ENCODE measurements at places on chromosomes 4 and X. TPM values are rescaled to one million over a fixed set of nuclear protein-coding genes. Genes with fewer than 3 reads are reported as not detected.

DNA sequence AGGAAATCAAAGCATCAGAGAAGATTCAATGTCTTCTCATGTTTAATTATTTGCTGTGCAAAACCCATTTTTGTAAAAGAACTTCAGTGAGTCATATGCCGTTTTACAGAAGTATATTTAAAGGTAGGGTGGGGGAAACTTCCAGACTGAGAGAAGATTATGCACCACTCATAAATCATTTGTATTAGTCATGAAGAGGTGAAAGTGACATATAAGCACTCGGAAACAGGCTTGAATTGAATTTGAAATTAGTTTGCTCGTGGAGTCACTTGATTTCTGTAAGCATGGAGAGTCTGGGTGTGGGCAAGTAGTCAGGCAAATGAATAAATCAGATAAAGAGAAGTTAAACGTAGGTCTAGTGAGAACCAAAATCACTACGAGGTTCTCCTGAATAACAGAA lies 335.1 kb downstream of the ANK2 start:
- no peak overlapping the region for H3K4me3 ChIP-seq
- no peaks in the 10 kb centered on the region for H3K4me1 ChIP-seq
- no peaks in the 10 kb centered on the region for H3K36me3 ChIP-seq
- no peak for DNase-seq

DNA sequence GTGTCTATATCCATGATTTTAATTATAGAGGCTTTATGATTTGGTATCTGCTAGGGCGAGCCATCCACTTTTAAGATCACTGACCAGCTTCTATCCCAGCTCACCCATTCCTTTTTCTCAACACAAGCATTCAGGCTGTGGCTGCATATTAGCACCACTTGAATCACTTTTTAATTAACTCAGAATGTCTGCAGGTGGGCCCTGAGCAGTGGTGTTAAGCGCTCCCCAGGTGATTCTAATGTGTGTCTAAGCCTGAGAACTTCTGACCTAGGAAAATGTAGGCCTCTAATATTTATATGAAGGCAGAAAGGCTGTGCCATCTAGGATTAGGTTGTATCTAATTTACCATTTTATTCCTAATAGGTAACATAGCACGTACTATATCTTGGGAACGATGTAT lies 19.8 kb upstream of the QRFPR start:
- H3K4me1 ChIP-seq, result no peaks in the 10 kb centered on the region
- no peak overlapping the region for H3K27ac ChIP-seq
- H3K27me3 ChIP-seq, result no peaks in the 10 kb centered on the region

Gene JAKMIP1
- 0.88 TPM for total RNA-seq

DNA sequence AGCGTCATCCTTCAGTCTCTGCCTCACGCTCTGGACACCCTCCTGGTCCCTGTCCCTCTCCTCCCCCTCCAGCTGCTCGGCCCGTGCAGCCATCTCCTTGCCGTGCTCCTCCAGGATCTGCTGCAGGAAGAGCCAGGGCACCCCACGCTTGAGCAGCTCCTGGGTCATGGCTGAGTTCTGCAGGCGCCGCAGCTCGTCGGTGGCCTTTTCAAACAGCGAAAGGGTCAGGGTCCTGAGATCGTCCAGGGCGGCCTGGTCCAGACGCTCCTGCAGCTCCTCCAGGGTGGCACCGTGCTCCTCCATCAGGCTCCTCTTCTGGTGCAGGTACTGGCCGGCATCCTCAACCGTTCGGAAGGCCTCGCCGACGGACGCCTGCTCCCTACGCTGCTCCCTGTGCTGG lies 85.8 kb downstream of the EVC2 start:
- no peaks in the 10 kb centered on the region for H3K27me3 ChIP-seq
- peaks cover 3% of the 10 kb centered on the region for H3K36me3 ChIP-seq
- H3K4me1 ChIP-seq, result no peaks in the 10 kb centered on the region
- no peak for DNase-seq

DNA sequence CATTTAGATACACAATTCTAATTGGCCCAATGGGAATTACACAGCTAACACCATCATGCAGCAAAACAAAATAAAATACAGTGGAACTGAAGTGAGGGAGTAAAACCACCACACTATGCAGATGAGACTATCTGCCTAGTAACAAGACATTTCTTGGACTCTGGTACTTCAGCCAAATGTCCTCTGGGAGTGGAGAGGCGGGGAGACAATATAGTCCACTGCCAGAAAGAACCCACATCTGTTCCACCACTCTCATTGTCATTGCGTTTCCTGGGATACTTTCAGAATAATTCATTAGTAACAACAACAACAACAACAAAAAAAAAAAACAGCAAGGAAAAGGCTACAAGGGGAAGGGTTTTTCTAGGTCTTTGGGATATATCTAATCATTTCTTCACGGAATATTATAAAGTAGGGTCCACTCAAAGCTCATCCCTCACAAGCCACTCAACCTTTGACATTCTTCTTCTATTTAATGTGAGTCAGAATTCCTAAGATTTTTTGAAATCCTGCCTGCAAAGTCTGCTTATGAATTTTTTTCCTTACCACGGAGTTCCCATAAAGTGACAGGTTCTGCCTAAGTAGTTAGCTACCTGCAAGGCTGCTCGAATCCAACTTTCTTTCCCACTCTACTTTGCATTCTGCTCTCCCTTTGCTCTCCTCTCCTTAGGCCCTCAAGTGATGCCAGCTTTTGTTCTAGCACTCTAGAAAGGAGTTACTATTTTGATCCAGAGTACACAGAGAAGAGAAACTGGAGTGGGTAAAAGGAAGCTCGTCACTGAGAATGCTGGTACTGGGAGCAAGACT lies 254.6 kb downstream of the CHIC1 start:
- no peak overlapping the region for H3K27ac ChIP-seq
- H3K4me3 ChIP-seq, result no peak overlapping the region
- no peak for DNase-seq

Gene ABCG2
- total RNA-seq, result 6.9 TPM

DNA sequence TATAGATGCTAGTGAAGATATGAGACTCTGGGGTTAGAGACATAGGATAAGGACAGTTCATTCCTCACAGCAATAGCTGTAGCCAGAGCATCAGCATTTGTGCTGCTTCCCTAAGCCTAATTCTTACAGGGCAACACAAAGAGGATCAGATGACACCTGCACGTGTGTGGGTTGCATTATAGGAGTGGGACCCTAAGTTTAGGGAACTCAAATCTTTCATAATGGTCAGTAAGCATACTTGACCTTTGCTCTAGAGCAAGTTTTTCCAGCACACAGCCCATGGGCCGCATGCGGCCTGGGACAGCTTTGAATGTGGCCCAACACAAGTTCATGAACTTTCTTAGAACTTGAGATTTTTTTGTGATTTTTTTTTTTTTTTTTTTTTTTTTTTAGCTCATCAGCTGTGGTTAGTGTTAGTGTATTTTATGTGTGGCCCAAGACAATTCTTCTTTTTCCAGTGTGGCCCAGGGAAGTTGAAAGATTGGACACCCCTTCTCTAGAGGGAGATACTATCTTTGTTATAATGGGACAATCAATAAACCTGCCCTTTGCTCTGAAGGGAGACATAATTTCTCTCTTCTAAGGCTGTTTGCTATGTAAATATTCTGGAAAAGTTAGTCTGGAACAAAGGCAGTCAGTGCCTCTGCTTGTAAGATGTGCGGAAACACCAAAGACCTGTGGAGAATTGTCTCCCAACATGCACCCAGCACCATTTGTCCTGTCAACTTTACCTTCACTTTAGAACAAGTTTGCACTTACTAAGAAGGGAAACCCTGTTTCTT lies 650.2 kb downstream of the ZNF674 start:
- H3K36me3 ChIP-seq, result no peaks in the 10 kb centered on the region
- H3K27ac ChIP-seq, result no peak overlapping the region
- H3K27me3 ChIP-seq, result peaks cover 25% of the 10 kb centered on the region

Measured in breast epithelium (tissue), 4 donors.